ENCODE measurements at places on chromosomes 5 and 9.

DNA sequence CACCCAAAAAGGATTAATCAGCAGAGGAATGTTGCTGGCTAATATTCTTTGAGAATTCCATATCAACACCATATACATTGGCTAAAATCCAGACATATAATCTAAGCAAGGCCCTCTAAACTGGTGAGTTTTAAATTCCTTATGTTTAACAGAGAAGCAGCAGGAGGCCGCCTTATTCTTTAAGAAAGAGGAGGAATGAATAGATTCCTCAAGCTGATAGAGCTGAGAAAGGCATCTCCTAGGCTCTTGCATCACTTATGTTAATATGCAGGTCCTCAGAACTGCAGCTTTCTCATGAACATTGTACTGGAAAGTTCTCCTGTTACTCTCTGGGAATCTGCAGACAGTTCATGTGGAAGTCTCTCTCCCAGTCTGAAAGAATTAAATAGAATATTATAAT, 20.1 kb upstream of the SMARCA2 start:
- DNase-seq, result no peak

- no peak for DNase-seq
Measured at GRCh38 chr9:105959531-105959930, 265.2 kb downstream of the TMEM38B start.

DNA sequence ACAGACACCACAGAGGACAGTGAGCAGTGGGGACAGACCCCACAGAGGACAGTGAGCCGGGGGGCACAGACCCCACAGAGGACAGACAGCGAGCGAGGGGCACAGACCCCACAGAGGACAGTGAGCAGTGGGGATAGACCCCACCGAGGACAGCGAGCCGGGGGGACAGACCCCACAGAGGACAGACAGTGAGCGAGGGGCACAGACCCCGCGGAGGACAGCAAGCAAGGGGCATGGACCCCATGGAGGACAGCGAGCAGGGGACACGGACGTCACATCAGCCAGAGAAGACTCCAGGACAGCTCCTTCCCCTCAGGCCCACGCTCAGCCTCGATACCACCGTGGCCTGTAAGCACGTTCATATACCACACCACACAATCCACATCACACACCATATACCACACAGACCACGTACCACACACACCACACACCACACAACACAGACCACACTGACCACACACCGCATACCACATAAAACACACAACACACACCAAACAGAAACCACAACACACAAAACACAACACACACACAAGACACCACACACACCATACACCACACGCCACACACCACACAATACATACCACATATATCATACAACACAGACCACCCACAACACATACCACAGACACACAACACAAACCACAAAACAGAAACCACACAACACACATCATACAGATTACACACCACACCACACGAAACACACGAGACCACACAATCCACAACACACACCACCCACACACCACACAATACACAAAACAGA, 5.2 kb upstream of the ZDHHC11 start:
- no peak for DNase-seq

- DNase-seq, result no peak
Measured at GRCh38 chr5:154118893-154119336, 71.6 kb upstream of the GALNT10 start.

- DNase-seq, result no peak
Measured at GRCh38 chr5:72268753-72269410, 51.2 kb downstream of the MRPS27 start.

DNA sequence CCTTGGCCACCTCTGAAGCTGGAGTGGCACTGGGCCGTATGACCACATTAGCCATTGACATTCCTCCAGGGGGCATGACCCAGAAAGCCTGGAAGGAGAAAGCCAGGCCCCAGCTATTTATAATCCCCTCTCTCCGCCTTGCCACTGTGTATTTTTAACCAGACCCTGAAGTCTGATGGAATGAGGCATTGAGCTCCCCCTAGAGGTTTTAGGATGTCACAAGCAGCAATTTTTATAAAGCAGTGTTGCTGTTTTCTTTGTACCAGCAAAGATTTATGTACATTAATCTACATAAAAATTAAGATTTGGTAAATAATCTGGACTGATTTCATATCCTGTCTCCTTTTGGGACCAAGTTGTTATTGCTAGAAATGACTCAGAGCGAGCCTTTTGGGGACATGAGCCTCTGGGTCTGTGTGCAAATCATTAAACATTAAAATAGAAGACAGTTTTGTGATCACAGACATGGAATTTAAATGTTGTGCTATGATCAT, 127.1 kb downstream of the TRIO start:
- peak; percentile 43 for DNase-seq

GRCh38 chr5:43294226-43294625, 19.0 kb downstream of the HMGCS1 start:
- DNase-seq, result no peak

DNA sequence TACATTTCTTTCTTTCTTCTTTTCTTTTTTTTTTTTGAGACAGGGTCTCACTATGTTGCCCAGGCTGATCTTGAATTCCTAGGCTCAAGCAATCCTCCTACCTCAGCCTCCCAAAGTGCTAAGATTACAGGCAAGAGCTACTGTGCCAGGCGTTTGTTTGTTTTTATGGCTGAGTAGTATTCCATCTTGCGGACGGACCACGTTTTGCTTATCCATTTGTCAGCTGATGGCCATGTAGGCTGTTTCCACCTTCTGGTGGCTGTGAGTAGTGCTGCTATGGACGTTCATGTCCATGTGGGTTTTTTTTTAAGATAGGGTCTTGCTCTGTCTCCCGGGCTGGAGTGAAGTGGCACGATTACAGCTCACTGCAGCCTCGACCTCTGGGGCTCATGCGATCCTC, 2.5 kb downstream of the DOK3 start:
- DNase-seq, result no peak

GRCh38 chr5:112014783-112015395, 257.9 kb upstream of the NREP start:
- no peak for DNase-seq

- DNase-seq, result no peak
Measured at GRCh38 chr9:33659921-33660320, 135.4 kb upstream of the PRSS3 start.

- no peak for DNase-seq
Measured at GRCh38 chr9:135704483-135704882, 2.5 kb downstream of the KCNT1 start.

DNA sequence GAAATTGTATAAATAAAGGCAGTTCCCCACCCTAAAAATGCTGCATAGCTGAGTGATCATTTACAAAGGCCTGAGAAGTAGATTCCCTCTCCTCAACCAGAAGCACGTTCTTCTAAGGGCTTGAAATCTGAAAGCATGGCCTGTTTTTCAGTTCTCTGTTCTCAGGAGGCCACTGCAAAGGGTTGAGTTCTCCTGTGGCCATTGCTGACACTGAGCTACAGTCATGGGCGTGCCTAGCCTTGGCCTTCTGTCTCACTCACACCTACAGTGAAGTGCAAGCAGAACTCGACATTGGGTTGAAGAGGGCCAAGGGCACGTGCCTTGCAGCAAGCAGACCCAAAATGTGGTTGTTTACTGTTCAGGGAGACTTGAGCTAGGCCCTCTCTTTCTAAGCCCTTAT, 276.6 kb upstream of the VLDLR start:
- no peak for DNase-seq

DNA sequence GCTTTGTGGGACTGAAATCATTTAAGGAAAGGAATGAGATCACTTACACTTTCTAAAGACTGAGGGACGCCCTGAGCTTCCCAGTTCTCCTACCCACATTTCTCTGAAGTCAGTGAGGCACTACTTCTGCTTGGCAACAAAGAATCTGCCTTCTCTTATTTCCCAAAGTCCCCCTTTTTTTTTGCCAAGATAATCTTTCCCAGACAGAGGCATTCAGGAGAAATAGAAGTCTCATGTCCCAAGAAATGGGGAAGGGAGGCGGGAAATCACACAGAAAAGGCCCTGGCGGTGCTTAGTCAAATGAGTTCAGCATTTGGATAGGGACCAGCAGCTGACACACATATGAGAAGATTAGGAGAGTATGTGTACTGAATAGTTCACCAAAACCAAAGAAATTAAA, 159.7 kb downstream of the MUSK start:
- DNase-seq, result no peak
